Karpas-422 (cell line): ENCODE measurements at places on chromosomes 2 and 18.

DNA sequence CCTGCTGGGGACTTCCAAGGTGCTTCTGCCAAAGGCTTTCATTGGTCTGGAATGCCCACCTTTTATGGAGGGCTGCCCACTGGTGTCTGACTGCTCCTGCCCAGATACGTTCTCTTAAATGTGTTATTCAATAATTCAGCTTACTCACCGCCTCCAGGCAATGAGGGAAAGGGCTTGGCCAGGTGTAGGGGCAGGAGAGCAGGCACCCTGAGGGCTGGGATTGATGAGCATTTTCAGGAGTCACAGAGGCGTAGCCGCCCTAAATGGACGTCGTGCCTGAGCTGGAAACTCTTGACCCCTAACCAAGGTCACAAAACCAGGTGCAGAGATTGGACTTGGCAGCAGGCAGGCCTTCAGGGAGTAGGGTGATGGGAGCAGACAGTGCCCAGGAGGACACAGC is 26.8 kb downstream of the MAL start:
- DNase-seq: no peak

- no peak for DNase-seq
Measured at GRCh38 chr2:56199492-56199891, 15.7 kb downstream of the CCDC85A start.

GRCh38 chr2:80473796-80474195 is 169.2 kb upstream of the LRRTM1 start:
- no peak for DNase-seq

- no peak for DNase-seq
Measured at GRCh38 chr2:176636401-176636800, 367.2 kb downstream of the MTX2 start.

- no peak for DNase-seq
Measured at GRCh38 chr18:43314941-43315340, 37.7 kb upstream of the SYT4 start.

GRCh38 chr2:42510608-42511243 is 16.9 kb upstream of the KCNG3 start:
- DNase-seq: no peak

GRCh38 chr2:208945719-208946256 is 478.1 kb upstream of the MAP2 start:
- no peak for DNase-seq

GRCh38 chr2:231272991-231273390 is 74.6 kb downstream of the ARMC9 start:
- no peak for DNase-seq

GRCh38 chr2:60469536-60470317 is 83.7 kb downstream of the BCL11A start:
- DNase-seq: no peak

- DNase-seq: peak; percentile 98
Measured at GRCh38 chr2:67836866-67837265, 225.9 kb downstream of the C1D start.
